ENCODE measurements at places on chromosomes 5 and 9.

- DNase-seq, result no peak
These were observed 1.4 kb upstream of the LMX1B start for GRCh38 chr9:126612326-126612812.

- DNase-seq, result no peak
These were observed 59.9 kb upstream of the IL6ST start for GRCh38 chr5:56054666-56055065.

- DNase-seq, result no peak
These were observed 33.9 kb upstream of the ALDH1B1 start for GRCh38 chr9:38358390-38359296.

DNA sequence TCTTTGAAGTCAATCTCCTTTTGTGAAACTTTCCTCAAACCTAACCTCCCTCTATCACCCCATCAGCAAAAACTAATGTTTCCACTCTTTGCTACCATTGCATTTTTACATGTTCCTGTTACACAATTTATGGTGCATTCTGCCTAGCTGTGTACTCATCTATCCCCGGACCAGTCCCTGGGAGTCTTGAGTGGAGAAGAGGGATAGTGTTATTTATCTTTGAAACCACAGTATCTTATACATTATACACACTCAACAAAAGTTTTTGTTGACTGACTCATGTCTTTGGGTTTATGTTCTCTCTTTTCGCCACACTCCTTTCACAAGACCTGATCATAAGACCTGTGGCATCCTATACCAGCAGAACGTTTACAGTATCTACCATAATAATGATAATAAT is 26.4 kb downstream of the TNFAIP8 start:
- peak; percentile 34 for DNase-seq

- no peak for DNase-seq
These were observed 190.4 kb upstream of the VCAN start for GRCh38 chr5:83281176-83281575.

GRCh38 chr9:33350310-33350709 is 52.1 kb downstream of the AQP7 start:
- DNase-seq, result peak; percentile 6

DNA sequence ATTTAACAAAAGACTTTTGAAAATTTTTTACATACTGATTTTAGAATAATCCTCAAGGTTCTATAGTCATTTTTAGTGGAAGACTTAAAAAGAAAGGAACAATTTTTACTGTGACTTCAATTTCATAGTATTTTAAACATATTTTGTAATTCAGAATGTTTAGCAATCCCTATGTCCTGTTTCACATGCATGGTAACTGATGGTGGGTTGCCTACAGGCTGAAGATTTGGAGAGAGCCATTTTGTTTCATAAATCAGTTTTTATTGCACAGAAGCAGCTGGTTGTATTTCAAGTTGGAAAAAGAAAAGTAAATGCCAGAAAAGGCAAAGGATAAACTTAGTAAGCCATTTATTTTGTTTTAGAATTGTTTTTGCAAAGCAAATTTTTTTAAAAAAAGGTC is 24.0 kb downstream of the STARD4 start:
- DNase-seq, result no peak

DNA sequence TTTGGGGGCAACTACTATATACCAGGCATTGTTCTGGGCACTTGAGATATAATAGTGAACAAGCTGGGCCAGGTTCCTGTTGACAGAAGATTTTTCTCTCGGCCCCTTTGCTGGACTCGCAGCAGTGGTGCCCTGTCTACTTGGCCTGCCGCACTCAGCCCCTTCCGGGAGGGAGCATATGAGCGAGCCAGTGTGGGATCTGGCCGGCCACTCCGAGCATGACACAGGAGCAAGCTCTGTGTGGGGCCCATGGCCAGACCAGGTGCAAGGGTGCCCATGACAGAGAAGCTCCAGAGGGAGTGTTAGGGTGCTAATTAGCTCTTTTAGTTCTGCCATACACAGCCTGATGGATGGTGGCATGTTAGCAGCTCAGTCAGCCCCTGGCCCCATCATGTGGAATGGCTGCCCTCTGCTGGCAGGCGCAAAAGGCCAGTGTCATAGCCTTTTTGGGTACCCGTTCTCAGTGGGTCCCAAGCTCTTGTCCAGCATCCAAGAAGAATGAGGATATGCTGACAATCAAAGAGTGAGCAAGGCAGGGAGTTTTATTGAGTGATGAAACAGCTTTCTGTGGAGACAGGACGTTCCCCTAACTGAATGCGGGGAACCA is 9.3 kb upstream of the KIF4B start:
- peak; percentile 26 for DNase-seq

GRCh38 chr5:173623789-173624188 is 7.3 kb upstream of the BOD1 start:
- DNase-seq, result no peak

- no peak for DNase-seq
These were observed 28.8 kb downstream of the TCERG1 start for GRCh38 chr5:146475906-146476305.

DNA sequence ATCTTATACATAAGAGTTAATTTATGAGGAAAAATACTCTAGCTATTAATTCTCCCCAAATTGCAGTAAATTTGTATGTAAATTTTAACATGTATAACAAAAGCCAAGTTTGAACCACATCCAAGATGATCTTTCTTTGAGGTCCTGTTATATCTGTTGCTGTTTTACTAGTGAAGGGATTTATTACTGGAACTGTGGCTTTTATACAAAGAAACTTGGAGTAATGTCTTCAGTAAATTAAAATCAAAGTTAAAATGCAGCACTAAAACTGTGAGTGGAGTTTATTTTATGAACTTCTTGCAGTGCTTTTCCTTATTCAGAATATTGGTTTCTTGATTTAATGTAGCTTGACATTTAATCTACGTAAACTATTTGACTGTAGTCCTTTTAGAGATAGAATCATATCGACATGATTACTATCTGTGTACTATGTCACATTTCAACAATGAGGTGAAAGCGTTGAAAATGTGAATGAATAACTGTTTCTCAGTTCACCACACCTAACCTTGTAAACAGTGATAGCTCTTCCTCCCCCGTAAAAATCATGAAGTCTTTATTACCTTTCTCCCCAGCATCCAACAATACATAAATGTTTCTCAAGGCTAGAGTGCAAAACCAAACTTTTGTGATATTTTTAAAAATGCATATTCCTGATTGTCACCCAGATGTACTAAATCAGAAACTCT is 53.2 kb upstream of the ISOC1 start:
- no peak for DNase-seq
